Muscle of leg (tissue), 16 donors: ENCODE measurements at places on chromosomes 2 and 18.

GRCh38 chr2:231348704-231349373, 46.7 kb upstream of the B3GNT7 start:
- DNase-seq: peak; percentile 42

GRCh38 chr2:196590286-196590685, 49.2 kb upstream of the CCDC150 start:
- no peak for DNase-seq

- DNase-seq: no peak
Measured at GRCh38 chr18:57624988-57625387, 3.4 kb upstream of the NARS1 start.

DNA sequence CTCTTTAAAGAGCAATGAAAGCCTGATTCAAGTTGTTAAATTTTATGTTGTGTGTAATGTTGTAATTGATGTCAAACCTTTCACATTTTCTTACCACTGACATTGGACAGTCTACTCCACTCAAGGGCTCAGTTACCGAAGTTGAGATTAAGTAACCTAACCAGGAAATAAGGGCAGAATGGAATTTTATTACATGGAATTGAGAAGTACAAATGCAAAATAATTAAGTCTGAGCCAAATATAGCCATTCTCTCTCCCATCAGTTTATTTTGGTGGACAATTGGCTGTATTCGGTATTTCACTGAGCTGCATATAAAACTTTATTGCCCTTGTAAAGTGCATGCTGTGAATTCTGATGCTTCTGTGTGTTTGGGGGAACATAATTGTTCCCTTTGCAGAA, 231.5 kb downstream of the TTC32 start:
- no peak for DNase-seq

DNA sequence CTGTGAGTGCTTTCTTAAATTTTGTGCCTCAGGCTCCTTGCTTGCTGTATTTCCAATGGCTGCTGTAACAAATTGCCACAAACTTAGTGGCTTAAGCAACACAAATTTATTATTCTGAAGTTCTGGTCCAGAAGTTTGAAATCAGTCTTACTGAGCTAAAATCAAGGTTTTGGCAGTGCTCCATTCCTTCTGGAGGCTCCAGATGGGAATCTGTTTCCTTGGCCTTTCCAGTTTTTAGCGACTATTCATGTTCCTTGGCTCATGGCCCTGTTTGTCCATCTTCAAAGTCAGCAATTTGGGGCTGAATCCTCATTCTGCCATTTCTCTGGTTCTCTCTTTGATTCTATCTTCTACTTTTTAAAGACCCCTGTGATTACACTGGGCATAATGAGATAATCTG, 31.8 kb downstream of the STRADB start:
- DNase-seq: peak; percentile 75

DNA sequence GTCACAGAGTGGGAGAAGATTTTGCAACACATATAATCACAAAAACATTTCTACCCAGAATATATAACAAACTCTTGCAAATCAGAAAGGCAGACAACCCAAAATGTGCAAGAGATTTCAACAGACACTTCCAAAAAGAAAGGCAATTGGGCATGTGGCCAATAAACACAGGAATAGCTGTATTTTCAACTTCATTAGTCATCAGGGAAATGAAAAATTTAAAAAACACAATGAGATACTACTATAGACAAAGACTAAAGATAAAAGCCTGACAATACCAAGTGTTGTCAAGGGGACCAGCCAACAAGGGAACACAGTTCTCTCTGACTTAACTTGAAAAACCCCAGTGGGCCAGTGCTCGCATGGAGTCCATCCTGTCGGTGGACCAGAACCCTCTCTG, 40.5 kb downstream of the MTHFD2 start:
- DNase-seq: peak; percentile 33

- DNase-seq: peak; percentile 56
Measured at GRCh38 chr2:45134726-45135125, 125.5 kb upstream of the SIX2 start.

DNA sequence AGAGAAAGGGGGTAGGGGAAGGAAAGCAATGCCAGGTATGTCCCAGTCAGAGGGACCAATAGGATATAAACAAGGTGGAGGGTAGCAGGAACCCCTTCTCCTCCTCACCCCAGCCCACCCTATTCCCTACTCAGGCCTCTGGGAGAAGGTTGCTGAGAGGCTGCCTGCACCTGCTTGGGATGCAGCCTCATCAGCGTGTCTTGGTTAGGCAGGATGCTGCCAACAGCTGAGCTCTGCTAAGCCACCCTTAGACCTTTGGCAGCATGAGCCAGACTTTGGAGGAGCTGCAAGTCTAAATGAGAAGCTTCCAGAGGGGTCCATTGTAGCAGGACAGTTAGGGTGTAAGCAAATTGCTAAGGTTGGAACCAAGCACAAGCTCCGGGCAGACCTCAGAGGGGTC, 38.2 kb upstream of the CAB39 start:
- DNase-seq: no peak

- DNase-seq: peak; percentile 93
Measured at GRCh38 chr2:18408638-18409037, 151.8 kb downstream of the RDH14 start.

GRCh38 chr2:148046802-148047201, 25.9 kb downstream of the MBD5 start:
- DNase-seq: no peak

DNA sequence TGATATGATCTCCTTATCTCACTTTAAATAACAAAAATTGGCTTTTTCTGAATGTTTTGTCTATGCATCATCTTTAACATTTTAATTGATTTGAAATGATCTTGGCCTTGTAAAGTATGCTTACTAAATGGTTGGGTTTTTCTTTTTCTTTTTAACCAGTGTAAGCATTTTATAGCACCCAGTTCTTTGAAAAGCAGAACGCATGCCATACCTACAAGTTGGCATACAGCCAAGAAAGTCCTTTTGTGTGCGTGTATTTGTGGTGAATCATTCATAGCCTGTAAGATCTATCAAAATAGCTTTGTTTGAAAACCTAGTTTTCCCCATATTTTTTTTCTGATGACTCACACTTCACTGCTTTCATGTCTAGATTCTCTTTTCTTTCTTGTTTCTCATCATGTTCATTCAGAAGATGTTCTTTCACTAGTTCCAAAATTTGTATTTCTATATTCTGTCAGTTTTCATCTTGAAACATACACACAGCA, 4.1 kb upstream of the VRK2 start:
- DNase-seq: no peak

- no peak for DNase-seq
Measured at GRCh38 chr2:40548521-40548920, 96.6 kb upstream of the SLC8A1 start.

DNA sequence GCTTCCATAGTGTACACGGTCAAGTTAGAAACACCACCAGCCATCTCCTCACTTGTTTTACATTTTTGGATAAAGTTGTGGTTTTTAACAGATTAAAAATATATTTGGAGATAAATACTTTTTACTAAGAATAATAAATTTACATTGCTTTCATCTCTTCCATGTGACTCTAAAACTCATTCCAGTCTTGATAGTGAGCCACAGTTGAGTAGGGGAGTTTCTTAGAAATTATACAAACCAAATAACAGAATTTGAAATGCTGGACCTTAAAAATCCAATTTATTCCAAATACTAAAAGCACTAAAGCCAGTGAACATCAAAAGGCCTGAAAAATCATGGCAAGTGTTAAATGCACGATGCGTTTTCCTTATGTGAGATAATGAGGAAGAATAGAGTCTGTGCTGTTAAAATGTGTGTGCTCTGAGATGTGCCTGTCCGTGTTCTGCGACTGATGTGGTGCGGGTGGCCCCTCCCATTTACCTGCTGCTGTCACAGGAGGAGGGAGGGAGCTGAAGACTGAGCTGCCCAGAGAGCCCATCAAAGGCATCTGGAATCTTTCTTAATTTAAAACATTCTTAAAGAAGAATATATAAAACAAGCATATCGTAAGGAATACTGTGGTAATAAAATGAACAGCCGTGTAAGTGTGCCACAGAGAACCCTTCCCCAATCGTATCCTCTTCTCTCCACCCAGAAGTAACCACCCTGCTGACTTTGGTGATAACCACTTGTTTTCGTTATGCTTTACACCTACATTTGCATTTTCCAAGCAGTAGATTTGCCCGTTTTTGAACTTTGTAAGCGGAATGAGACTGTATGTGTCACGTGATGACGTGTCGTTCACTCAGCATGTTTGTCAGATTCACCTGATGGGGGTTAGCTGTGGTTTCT, 57.0 kb upstream of the TXNDC2 start:
- DNase-seq: no peak

GRCh38 chr2:41836948-41837347, 210.9 kb upstream of the PKDCC start:
- DNase-seq: peak; percentile 76

GRCh38 chr18:58769321-58769720, 95.4 kb upstream of the ZNF532 start:
- no peak for DNase-seq

DNA sequence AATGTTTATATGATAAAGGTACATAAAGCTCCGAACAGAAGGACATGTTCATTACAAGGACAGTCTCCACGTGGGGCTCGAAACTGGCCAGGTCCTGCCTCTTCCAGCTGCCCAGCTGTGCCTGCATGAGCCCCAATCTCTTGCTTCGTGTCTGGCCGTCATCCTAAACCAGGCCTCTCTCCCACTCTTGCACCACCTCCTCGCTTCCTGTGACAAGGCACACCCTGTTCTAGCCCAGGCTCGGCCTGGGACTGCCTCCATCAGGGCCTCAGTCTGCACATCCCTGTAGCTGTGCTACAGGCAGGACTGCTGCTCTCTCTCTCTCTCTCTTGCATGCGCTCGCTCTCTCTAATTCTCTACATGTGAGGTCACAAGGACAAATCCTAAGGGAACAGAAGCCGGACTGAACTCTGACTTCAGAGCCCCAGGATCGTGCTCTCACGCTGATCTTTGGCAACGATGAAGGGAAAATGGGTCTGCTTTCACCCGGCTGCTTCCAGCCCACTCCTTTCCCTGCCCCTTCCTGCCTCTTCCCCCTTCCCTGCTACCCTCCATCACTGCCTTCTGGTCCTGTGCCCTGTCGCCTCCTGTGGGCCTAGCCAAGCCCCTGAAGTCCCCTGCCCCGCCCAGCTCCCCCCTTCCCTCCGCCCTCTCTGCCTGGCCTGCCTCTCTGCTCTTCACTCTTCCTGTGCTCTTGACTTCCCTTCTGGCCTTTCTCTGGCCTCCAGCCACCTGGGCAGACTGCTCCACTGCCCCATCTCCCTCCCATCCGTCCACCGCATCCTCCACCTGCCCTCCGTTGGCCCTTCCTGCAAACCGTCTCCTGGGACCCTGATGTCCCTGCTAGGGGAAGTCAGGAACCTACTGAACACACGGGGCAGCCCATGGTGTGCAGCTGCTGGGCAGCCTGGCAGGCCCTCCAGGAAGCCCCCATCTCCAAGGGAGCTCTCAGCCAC, 7.8 kb upstream of the GPR55 start:
- DNase-seq: peak; percentile 57

GRCh38 chr2:155547571-155547970, 785.0 kb downstream of the NR4A2 start:
- DNase-seq: no peak

DNA sequence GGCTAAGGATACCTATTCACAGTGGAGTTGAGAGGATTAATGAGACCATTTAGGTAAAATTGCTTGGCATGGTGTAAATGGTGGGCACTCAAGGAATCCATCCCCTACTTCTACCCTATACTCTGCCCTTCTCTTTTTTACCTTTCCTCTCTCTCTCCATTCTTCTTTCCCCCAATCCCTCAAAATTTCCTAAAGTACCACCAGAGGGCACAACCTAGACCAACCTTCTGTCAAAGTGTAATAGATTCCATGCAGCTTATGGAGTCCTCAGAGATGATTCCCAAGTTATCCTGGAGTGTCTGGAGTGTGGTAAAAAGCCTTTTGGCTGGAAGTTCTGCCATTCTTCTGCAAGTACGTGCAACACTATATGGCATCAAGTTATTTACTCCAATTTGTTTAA, 33.0 kb upstream of the CCDC195 start:
- no peak for DNase-seq

GRCh38 chr18:32429402-32429801, 41.3 kb downstream of the GAREM1 start:
- no peak for DNase-seq

- no peak for DNase-seq
Measured at GRCh38 chr2:32360416-32360815, 3.6 kb downstream of the BIRC6 start.

- no peak for DNase-seq
Measured at GRCh38 chr2:168469281-168469988, 13.4 kb downstream of the CERS6 start.

DNA sequence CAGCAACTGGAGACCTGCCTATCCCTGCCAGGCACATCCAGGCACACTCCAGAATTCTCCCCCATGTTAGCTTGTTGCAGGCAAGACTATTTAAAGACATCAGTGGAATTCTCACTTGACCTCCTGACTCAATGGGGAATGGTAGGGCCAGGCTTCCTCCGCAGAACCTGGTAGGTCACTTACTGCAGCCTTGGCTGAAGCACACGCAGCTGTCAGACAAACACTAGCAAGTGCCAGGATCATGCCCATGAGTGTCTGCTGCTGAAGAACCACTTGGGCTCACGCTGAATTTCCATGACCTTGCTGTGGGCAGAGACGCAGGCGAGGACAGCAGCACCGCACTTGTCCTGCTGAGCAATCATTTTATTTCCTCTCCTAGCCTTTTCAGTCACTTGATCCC, 3.2 kb downstream of the LRRC30 start:
- peak; percentile 86 for DNase-seq

- DNase-seq: peak; percentile 22
Measured at GRCh38 chr18:25373432-25374179, 21.6 kb upstream of the ZNF521 start.

DNA sequence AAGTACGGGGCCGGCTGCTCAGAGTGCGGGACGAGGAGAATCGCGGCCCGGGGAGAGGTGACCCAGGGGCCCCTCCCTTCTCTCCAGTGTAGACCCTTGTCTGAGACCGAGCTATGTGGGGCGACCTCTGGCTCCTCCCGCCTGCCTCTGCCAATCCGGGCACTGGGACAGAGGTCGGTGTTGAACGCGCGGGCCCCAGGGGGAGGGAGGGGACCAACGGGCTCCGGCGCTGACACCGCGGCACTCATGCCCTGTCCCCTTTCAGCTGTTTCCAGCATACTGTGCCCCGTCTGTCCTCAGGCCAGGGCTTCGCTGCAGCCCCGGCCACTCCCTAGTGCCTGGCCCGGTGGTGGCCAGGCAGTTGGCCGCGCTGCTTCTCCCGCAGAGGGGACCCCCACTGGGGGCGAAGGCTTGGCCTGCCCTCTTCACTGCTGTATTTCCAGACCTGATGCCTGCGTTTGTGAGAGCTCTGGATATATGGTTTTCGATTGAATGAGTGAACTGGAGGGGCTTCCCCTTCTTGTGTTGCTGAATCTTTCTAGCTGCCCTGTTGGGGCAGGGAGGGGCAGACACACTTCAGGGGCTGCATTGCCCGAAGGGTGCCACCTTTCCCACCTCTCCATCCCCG, 809 bp downstream of the DBI start:
- DNase-seq: peak; percentile 72
